ENCODE measurements at places on chromosomes 6 and 20. TPM values are rescaled to one million over a fixed set of nuclear protein-coding genes. Genes with fewer than 3 reads are reported as not detected.

HLA-DOA gene
- 3.0 TPM for total RNA-seq

- no peak for DNase-seq
Measured at GRCh38 chr20:46464451-46464850, 48.9 kb downstream of the ZNF334 start.

DNA sequence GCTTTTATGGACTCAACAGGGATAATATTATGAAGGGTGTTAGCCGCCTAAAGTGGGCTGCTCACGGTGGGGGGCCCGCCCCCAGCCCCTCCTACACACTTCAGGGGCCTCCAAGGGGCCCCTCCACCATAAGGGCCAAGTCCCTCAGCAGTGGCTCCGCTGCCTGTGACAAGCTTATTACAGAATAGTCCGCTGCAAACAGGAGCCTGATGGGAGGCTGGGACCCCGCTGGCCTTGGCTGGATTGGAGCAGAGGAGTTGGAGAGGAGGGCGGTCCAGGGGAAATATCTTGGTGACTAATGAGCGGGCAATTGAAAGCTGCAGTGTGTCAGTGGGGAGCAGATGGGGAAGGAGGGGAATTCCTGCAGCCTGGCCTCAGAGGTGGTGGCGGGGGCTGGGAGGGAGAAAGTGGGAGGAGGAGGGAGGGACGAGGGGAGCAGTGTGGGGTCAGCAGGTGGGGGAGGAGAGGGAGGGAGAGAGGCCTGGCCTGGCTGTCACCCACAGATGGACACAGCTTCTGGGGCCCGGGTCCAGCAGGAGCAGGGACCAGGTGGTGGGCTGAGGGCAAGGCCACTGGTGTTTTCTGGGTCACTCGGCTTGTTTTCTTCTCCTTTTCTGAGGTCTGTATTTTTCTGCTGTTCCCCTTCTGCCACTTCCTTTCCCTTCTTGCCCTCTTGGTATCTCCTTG is 57.6 kb upstream of the FOXP4 start:
- peak; percentile 47 for DNase-seq

SPTLC3 gene
- 8.1 TPM for total RNA-seq

DNA sequence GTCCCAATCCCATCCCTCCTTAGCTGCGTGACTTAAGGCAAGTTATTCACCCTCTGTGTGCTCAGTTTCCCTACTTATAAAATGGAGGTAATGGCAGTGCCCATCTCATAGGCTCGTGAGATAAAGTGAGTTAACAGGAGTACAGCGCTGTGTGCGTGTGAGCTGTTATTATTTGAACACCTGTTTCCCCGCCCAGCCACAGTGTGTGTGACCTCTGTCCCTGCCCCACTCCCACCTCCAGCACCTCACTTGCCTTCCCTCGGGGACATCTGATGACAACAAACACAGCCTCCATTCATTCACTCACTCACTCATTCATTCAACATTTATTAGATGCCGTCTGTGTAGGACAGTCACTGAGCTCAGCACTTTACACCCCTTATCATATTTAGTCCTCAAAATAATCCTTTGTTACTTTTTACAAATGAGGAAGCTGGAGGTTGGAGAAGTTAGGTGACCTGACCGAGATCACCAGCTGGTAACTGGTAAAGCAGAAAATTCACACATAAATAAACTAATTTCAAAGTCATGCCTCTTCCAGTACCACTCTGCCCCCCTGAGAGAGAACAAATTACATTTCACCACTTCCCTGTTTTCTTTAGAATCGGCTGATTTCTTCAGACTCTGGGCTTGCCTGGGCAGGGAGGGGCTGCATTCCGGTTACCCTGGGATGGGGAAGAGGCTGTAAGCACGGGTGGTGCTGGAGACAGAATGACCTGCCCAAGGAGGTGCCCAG is 58.6 kb downstream of the CPNE5 start:
- no peak for DNase-seq

DNA sequence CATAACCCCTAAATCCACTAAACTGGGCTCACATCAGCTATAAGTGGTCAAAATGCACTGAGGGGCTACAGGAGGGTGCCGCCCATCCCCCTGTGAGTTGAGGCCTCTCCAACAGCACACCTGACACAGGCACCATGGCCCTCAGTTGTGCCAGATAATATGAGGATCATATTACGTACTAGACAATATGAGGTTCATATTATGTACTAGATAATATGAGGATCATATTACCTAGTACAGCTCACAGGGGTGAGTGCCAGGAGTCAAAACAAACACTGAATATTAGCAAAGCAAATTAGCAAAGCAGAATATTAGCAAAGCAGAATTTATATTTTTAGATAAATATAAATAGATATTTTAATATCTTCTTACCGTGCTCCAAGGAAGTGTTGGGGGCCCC is 35.3 kb downstream of the CD24 start:
- no peak for DNase-seq

TMEM239 gene
- not detected for total RNA-seq

CLPSL1 gene
- not detected for total RNA-seq

DNA sequence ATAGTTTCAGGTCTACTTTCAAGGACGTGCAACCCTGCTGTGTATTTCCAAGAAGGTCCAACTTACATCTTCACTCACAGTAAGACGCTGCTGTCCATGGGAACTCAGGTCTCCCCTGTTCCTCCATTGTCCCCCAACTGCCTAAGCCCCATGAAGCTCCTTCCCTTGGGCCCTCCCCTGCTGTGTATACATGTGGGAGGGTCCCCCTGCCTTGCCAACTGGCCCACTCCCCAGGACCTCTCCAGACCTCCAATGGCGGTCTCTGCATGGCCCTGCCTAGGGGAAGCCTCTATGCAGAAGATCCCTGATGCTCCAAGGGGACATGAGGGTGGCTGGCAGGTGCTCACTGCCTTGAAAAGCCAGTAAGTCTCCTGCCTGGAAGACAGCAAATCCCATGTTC is 186.7 kb upstream of the CST7 start:
- no peak for DNase-seq

GRCh38 chr6:82264824-82265223 is 17.3 kb upstream of the IBTK start:
- no peak for DNase-seq

GRCh38 chr20:6765469-6766058 is 1.9 kb upstream of the BMP2 start:
- DNase-seq: no peak

DNA sequence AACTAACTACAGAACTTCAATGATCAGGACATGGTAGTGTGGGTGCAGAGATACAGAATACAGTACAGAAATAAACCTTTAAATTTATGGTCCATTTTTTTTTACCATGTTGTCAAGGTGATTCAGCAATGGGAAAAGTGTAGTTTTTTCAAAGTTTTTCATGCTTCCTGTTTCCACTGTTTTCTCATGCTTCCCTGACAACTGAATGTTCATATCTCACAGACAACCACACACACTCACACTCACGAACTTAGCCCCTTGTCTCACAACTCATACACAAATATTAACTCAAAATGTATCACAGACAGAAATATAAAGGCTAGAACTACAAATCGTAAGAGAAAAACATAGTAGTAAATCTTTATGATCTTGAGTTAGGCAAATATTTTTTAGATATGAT is 232.6 kb upstream of the CDYL start:
- no peak for DNase-seq
